Natural killer cell (primary cell): ENCODE measurements at places on chromosomes 13 and 19. TPM values are rescaled to one million over a fixed set of nuclear protein-coding genes. Genes with fewer than 3 reads are reported as not detected.

Gene ZNF540
- total RNA-seq = 6.4 TPM

Gene ATP4B
- total RNA-seq = not detected

Gene FUT2
- total RNA-seq = not detected

Gene CLEC4M
- total RNA-seq = not detected

Gene PALM3
- total RNA-seq = not detected

Gene PSG2
- total RNA-seq = not detected

Gene SIGLEC7
- 49.5 TPM for total RNA-seq

Gene LINGO3
- total RNA-seq = 1.0 TPM

Gene PSG11
- not detected for total RNA-seq

Gene CDC37
- total RNA-seq = 242 TPM

Gene DCLK1
- total RNA-seq = not detected

Gene DYRK1B
- total RNA-seq = 54.2 TPM

Gene KCNJ14
- 0.77 TPM for total RNA-seq

Gene DLEU7
- not detected for total RNA-seq

Gene THSD8
- 2.8 TPM for total RNA-seq

Gene RAB3A
- total RNA-seq = 7.6 TPM

Gene FOSB
- total RNA-seq = 784 TPM

Gene GRK1
- not detected for total RNA-seq

Gene ZNF57
- total RNA-seq = 4.4 TPM

Gene PPP1R13L
- total RNA-seq = 7.4 TPM

Gene ARHGEF1
- 1,354 TPM for total RNA-seq

Gene ZNF497
- 0.60 TPM for total RNA-seq

Gene SPC24
- 4.1 TPM for total RNA-seq

Gene ATP8A2
- total RNA-seq = 0.68 TPM

Gene ZNF544
- 21.9 TPM for total RNA-seq

Gene ZNF813
- 3.1 TPM for total RNA-seq

Gene TMC4
- 8.2 TPM for total RNA-seq

Gene TMEM190
- total RNA-seq = not detected

Gene FLT1
- 0.05 TPM for total RNA-seq

Gene IZUMO2
- total RNA-seq = not detected

Gene GPR12
- total RNA-seq = not detected

Gene ICAM3
- 224 TPM for total RNA-seq

Gene TMEM161A
- total RNA-seq = 14.2 TPM

Gene ZNF835
- 0.92 TPM for total RNA-seq

Gene ATP12A
- total RNA-seq = not detected

Gene RYR1
- total RNA-seq = 0.65 TPM

Gene VSTM2B
- total RNA-seq = not detected

Gene NCR1
- total RNA-seq = 213 TPM

Gene SLC5A5
- 0.26 TPM for total RNA-seq

Gene NTF4
- total RNA-seq = not detected

Gene NLRP12
- total RNA-seq = 0.84 TPM

Gene CYP2B6
- not detected for total RNA-seq

Gene ARHGAP33
- total RNA-seq = 34.4 TPM

Gene NLRP5
- not detected for total RNA-seq

Gene CYP2S1
- 0.84 TPM for total RNA-seq

Gene SAMD4B
- total RNA-seq = 80.8 TPM

Gene CDADC1
- 33.6 TPM for total RNA-seq

Gene RXFP2
- not detected for total RNA-seq

Gene SYNGR4
- total RNA-seq = not detected

Gene PRODH2
- total RNA-seq = not detected

Gene NANOS3
- 3.0 TPM for total RNA-seq
